ENCODE measurements at places on chromosomes 1 and 21. TPM values are rescaled to one million over a fixed set of nuclear protein-coding genes. Genes with fewer than 3 reads are reported as not detected.

DNA sequence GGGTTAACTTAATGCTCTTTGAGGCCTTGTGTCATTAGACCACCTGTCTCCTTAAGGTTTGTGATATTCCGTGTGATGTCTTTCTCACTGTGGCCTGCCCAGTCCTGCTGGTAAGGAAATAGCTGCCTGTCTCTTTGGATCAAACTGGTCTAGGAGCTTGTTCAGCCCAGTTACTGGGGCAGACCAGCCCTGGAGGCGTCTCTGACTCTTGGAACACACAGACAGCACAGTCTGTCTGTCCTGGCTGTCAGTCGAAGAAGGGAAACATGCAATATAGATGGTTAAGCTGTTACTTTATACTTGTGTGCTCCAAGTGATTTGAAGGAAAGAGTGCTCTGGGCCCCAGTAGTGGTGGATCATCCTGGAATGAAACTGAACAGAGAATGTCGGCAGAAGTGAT, 20.4 kb downstream of the PBX1 start:
- no peak for DNase-seq

Gene OR2T2
- total RNA-seq = not detected

Gene TSPAN1
- total RNA-seq = 2.3 TPM

Gene TACSTD2
- 4.8 TPM for total RNA-seq
